ENCODE measurements at places on chromosomes 7 and 10.

- DNase-seq, result no peak
These were observed 1.1 kb downstream of the FKBP9 start for GRCh38 chr7:32958046-32959025.

DNA sequence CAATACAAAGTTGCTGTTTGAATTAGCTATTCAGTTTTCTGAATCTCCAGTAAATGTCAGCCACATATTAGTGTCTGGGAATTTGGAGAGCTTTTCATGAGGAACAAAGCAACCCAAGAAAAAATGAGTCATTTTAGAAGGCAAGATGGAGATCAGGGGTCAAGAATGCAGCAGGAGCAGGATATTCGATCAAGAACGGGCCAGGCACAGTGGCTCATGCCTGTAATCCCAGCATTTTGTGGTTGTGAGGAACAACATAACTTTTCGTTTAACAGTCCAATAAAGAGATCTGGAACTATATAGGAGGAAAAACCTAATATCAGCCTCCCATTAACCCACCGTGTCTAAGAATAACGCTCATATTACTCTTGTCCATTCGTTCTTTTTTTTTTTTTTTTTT lies 600.5 kb downstream of the MAGI2 start:
- no peak for DNase-seq

DNA sequence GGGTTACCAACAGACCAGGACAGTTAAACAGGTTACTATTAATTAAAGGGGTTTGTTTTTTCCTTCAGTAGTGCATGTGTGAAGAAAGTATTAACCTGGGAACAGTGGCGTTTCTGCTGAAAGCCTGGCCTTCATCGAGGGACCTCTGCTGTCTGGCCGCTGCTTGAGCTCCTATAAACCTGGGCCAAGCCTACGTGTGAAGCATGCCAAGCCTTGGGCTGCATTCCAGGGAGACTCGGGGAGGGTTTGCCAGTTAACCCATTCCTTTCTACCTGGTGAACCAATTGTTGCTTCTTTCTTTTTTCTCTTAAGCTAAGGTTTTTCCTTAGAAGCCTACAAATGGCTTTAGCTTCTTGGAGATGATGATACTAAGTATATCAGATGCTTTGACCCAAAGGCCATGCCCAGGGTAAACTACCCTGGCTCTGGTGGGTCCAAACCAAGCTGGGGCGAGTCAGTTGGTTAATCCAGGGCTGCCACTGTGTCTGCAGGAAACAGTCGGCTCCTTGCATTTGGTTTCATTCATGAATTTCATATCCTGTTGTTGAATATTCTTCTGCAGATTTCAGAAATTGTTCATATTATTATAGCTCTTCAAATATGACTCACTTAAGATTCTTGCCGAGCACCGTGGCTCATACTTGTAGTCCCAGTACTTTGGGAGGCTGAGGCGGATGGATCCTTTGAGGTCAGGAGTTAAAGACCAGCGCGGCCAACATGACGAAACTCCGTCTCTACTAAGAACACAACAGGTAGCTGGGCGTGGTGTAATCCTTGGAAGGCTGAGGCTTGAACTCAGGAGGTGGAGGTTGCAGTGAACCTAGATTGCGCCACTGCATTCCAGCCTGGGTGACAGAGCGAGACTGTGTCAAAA lies 23.8 kb downstream of the PFKP start:
- DNase-seq, result no peak

DNA sequence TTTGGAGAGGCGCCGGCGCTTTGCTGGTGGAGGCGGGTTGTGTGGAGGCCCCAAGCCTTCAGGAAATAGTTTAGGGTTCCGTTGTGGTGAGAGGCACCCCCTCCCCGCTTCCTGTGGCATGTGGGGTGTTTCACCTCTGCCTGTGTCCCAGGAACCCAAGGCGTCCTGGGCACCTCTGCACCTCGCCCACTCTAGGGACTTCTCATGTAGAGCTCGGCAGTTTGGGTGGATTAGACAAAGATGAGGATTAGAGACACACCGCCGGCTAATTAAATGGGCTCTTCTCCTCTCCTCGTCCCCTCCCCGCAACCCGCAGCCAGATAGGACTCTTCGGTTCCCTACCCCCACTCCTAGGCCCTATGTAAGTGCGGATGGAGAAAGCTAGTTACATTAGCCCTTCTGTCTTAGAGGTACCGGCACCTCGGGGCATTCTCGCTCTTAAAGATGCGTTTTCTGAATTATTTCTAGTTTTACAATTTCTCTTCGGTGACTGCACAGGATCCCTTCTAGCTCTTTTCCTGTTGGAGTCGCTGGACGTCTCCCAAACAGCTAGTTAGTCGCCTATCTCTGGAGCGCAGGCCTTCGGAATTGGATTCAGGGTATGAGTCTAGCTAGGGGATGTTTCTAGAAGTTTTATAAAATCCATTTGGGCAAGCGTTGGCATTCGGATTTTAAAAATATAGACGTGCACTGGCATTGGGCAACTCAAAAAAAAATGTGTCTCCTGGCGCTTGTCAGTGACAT lies 7.8 kb downstream of the PTF1A start:
- no peak for DNase-seq
